Fibroblast of skin of left quadriceps (primary cell): ENCODE measurements at places on chromosomes 2 and 18.

GRCh38 chr2:159106109-159106508 is 137.7 kb downstream of the TANC1 start:
- DNase-seq: peak; percentile 70

- DNase-seq: peak; percentile 74
Observed at GRCh38 chr2:235746257-235746934, 252.6 kb downstream of the AGAP1 start.

GRCh38 chr2:38697116-38697840 is 31.4 kb downstream of the GALM start:
- DNase-seq: no peak

DNA sequence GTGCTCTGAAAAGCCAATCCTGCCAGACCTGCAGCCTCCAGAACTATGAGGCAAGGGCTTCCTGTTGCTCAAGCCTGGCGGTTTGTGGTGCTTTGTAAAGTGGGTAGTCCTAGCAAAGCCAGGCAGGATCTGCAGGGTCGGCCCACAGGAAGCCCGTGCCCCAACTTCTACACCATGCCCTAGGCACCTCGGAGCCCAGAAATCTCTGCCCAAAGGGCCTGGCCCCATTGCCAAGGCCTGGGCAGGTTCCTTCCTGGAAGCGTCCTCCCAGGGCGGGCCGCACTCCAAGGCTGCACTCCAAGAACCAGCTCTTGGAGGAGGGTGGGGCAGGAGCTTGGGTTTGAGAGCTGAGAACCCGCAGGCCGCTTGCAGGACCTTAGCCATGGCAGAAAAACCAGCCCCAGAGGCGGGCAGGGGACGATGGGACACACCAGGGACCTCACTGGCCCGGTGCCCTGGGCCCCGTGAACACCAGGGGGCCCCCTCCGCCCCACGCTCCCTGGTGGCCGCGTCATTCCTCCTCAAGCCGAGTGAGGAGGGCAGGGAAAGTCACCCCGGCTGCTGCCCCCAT is 37.2 kb upstream of the ID2 start:
- DNase-seq: no peak

- no peak for DNase-seq
Observed at GRCh38 chr18:70029163-70029562, 81.5 kb upstream of the CD226 start.

DNA sequence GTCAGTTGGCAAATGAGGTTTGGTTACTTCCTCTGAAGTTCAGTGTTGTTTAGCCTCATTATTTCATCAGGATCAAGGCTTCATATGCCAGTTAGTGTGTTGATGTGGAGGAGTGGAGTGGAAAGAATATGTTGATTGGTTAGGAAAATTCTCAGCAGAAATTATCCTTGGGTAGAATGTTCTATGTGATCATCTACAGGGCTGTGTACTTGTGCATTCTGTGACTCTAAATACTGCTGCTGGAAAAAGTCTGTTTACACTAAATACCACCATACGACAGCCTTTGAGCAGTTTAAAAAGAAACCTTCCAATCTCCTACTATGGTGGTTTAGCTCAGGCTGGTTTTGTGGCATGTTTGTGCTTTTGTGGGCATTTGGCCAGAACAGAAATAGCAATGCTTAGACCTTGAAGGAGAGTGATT is 25.8 kb downstream of the CAB39 start:
- DNase-seq: no peak

GRCh38 chr2:138762533-138762932 is 17.7 kb downstream of the NXPH2 start:
- no peak for DNase-seq
